CD8-positive, alpha-beta memory T cell (primary cell): ENCODE measurements at places on chromosomes 13 and 19. TPM values are rescaled to one million over a fixed set of nuclear protein-coding genes. Genes with fewer than 3 reads are reported as not detected.

Gene RAB3A
- 2.9 TPM for total RNA-seq

Gene FAM216B
- not detected for total RNA-seq

Gene BRD4
- 101 TPM for total RNA-seq

Gene NKPD1
- 0.18 TPM for total RNA-seq

Gene ERCC1
- total RNA-seq, result 82.6 TPM

Gene ZNF66
- 8.6 TPM for total RNA-seq

Gene GNG7
- 0.40 TPM for total RNA-seq

Gene SIGLEC5
- total RNA-seq, result 0.13 TPM

Gene SELENOV
- not detected for total RNA-seq

Gene PROSER1
- total RNA-seq, result 84.8 TPM

Gene PSG3
- not detected for total RNA-seq

Gene SIGLECL1
- not detected for total RNA-seq

Gene ZFP82
- 4.9 TPM for total RNA-seq

Gene DACT3
- total RNA-seq, result 2.5 TPM
